Right atrium auricular region (tissue), 2 donors: ENCODE measurements at places on chromosomes 2 and 18. TPM values are rescaled to one million over a fixed set of nuclear protein-coding genes. Genes with fewer than 3 reads are reported as not detected.
A peak's percentile ranks its signal among the peaks of the same experiment; 100 is the strongest.

Gene CCDC68
- total RNA-seq, result 7.3 TPM

- H3K27me3 ChIP-seq, result no peaks in the 10 kb centered on the region
- no peaks in the 10 kb centered on the region for H3K4me1 ChIP-seq
- H3K4me3 ChIP-seq, result no peak overlapping the region
- no peak overlapping the region for H3K27ac ChIP-seq
Observed at GRCh38 chr2:53021292-53021691, 746.3 kb upstream of the CHAC2 start.

DNA sequence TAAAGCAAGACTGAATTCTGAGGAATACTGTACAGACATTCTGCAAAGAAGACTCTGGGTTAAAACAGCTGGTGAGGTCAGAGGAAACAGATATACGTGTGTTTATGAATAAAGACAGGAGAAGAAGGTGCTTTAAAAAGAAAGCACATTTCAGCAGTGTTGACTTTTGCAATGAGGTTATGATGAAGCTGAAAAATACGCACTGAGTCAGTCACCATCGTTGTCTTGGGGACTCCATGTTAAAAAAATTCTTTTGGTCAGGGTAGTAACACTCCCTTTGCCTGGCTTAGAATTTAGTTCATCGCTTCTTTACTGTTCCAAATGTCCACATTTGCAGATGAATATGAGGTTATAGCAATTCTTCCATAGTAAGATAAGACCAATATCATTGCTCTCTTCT, 1049.0 kb downstream of the TSN start:
- no peaks in the 10 kb centered on the region for H3K27me3 ChIP-seq
- no peak for DNase-seq
- no peak overlapping the region for H3K27ac ChIP-seq
- no peaks in the 10 kb centered on the region for H3K4me1 ChIP-seq
- H3K4me3 ChIP-seq, result no peak overlapping the region
- H3K36me3 ChIP-seq, result no peaks in the 10 kb centered on the region

- no peaks in the 10 kb centered on the region for H3K27me3 ChIP-seq
- H3K36me3 ChIP-seq, result peaks cover 1% of the 10 kb centered on the region
- no peak for DNase-seq
- H3K4me3 ChIP-seq, result peak overlapping the region; percentile 71
- H3K4me1 ChIP-seq, result no peaks in the 10 kb centered on the region
- H3K27ac ChIP-seq, result peak overlapping the region; percentile 93
Observed at GRCh38 chr2:99338029-99338585, 918 bp downstream of the EIF5B start.

Gene TTN
- total RNA-seq, result 3,257 TPM

Gene SPATA3
- not detected for total RNA-seq

- DNase-seq, result no peak
- H3K4me3 ChIP-seq, result no peak overlapping the region
- no peak overlapping the region for H3K27ac ChIP-seq
- H3K36me3 ChIP-seq, result no peaks in the 10 kb centered on the region
- H3K27me3 ChIP-seq, result no peaks in the 10 kb centered on the region
Observed at GRCh38 chr2:132384491-132385151, 32.0 kb upstream of the GPR39 start.

Gene WNT6
- 2.4 TPM for total RNA-seq

Gene NIF3L1
- 16.1 TPM for total RNA-seq

GRCh38 chr2:236352761-236353593, 88.8 kb upstream of the ASB18 start:
- H3K27ac ChIP-seq, result no peak overlapping the region
- peak; percentile 55 for DNase-seq
- H3K36me3 ChIP-seq, result no peaks in the 10 kb centered on the region
- no peaks in the 10 kb centered on the region for H3K27me3 ChIP-seq
- no peaks in the 10 kb centered on the region for H3K4me1 ChIP-seq
- H3K4me3 ChIP-seq, result no peak overlapping the region

GRCh38 chr2:36294316-36294721, 61.3 kb upstream of the CRIM1 start:
- no peaks in the 10 kb centered on the region for H3K4me1 ChIP-seq
- no peak overlapping the region for H3K27ac ChIP-seq
- no peaks in the 10 kb centered on the region for H3K36me3 ChIP-seq
- DNase-seq, result no peak

GRCh38 chr18:29661924-29662323, 1380.6 kb downstream of the DSC3 start:
- peak overlapping the region; percentile 4 for H3K4me3 ChIP-seq
- no peaks in the 10 kb centered on the region for H3K27me3 ChIP-seq
- DNase-seq, result no peak
- H3K27ac ChIP-seq, result no peak overlapping the region
- H3K4me1 ChIP-seq, result no peaks in the 10 kb centered on the region
- no peaks in the 10 kb centered on the region for H3K36me3 ChIP-seq

DNA sequence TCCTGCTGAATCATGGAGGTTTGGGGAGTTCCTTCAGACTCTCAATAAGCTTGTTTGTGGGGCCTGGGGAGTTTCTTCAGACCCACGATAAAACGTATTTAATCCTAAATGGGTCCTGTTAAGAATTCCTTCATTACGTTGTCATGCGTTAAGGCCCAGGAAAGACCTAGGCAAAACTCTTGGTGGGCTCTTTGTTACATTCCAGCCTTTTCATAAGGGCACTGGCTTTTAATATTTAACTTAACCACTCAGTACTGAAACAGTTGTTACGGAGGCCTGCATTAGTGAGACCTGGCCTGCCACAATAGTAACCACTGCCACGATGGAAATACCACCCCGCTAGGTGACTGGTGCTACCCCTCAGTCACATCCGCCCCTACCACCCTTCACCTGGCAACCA, 17.5 kb upstream of the BIN1 start:
- no peak for DNase-seq
- H3K4me1 ChIP-seq, result no peaks in the 10 kb centered on the region
- H3K4me3 ChIP-seq, result no peak overlapping the region
- no peak overlapping the region for H3K27ac ChIP-seq

- no peaks in the 10 kb centered on the region for H3K27me3 ChIP-seq
- no peak overlapping the region for H3K4me3 ChIP-seq
- H3K27ac ChIP-seq, result peak overlapping the region; percentile 32
Observed at GRCh38 chr2:47899915-47900816, 6.1 kb downstream of the FBXO11 start.

Gene CHCHD5
- 27.4 TPM for total RNA-seq
